PC-3 (cell line): ENCODE measurements at places on chromosomes 5 and 9. TPM values are rescaled to one million over a fixed set of nuclear protein-coding genes. Genes with fewer than 3 reads are reported as not detected.

Gene RNF208
- 1.7 and 2.8 TPM in 2 replicates for total RNA-seq

Gene SAPCD2
- 98.4 and 134 TPM in 2 replicates for total RNA-seq

Gene TAL2
- total RNA-seq = not detected in 2 replicates

- no peaks in the 10 kb centered on the region for H3K36me3 ChIP-seq
- H3K4me1 ChIP-seq = peaks cover 5% of the 10 kb centered on the region
Observed at GRCh38 chr9:134304261-134304660, 22.0 kb upstream of the RXRA start.

DNA sequence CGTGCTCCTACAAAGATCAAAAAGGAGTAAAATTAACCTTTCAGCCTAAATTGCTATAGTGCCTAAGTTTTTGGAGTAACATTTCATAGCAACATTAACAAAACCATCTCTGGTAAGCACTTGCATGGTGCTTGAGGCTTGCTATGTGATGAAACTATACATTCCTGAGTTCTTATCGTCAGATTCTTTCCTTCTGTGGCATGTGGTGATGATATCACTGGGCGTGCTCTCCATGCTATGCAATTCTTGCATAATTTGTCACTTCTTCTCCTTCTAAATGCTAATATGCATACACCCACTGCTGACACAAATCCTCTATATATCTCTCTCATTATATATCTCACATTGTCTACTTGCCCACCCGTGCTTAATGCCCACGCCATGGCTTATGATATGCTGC lies 2019.9 kb downstream of the MAT2B start:
- H3K36me3 ChIP-seq = no peaks in the 10 kb centered on the region
- H3K27me3 ChIP-seq = no peaks in the 10 kb centered on the region
- H3K4me3 ChIP-seq = no peak overlapping the region
- no peak overlapping the region for H3K27ac ChIP-seq

Gene ANKRD55
- total RNA-seq = not detected in 2 replicates

GRCh38 chr5:142171270-142171669 lies 62.7 kb downstream of the NDFIP1 start:
- no peak overlapping the region for H3K27ac ChIP-seq
- H3K4me3 ChIP-seq = no peak overlapping the region
- no peak for DNase-seq
- no peaks in the 10 kb centered on the region for H3K4me1 ChIP-seq
- H3K36me3 ChIP-seq = no peaks in the 10 kb centered on the region

- no peaks in the 10 kb centered on the region for H3K4me1 ChIP-seq
- H3K36me3 ChIP-seq = peaks cover 55% of the 10 kb centered on the region
Observed at GRCh38 chr9:131178382-131178781, 53.0 kb downstream of the NUP214 start.

Gene ATOSB
- total RNA-seq = 9.2 and 10.2 TPM in 2 replicates

DNA sequence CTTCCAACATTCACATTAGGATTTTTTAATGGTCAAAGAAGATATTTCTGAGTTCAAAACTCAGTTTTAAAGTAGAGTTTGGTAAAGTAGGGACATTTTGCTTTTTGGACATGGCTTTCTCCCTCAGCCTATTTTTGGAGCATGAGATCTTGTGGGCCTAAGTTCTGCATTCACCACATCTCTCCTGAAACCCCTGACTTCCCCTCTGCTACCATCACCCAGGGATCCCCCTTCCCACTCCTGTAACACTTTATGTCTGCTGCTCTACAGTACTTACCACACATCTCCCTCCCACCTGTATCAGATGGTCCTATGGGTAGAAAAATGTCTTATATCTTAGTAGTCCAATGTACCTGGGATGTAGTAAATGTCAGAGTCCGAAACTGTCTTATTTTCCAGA lies 48.2 kb upstream of the JAK2 start:
- no peak overlapping the region for H3K4me3 ChIP-seq
- no peaks in the 10 kb centered on the region for H3K27me3 ChIP-seq
- DNase-seq = no peak

DNA sequence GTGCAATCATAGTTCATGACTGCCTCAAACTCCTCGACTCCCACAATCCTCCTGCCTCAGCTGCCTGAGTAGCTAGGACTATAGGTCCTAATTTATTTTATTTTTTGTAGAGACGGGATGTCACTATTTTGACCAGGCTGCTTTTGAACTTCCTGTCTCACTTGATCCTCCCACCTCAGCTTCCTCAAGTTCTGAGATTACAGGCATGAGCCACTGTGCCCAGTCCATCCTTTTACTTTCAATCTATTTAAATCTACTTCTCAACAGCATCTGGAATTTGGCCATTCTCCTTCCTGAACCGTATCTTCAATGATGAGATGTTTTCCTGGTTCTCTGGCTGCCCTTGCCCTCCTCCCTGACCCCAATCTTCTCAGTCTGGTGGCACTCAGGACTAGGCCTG lies 12.2 kb upstream of the GRIN1 start:
- peak overlapping the region; percentile 83 for H3K4me3 ChIP-seq
- H3K4me1 ChIP-seq = peaks cover 10% of the 10 kb centered on the region; the same call in 1 of the 2 replicates
- no peaks in the 10 kb centered on the region for H3K27me3 ChIP-seq
- H3K36me3 ChIP-seq = no peaks in the 10 kb centered on the region

DNA sequence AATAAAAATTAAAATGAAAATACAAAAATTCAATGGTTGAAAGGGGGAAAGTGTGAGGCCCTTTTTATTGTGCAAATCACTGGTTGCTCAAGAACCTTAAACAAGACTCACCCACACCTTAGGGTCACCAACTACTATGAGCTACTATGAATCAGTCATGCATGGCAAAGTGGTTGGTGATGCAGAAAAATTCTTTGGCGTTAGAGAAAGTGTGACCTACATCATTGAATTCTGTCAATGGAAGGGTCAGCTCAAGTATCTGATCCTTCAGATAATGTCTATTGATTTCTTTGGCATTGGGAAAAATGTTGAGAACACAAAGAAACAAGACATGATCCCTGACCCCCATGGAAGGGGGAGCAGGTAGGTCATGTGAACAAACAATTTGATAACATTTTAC lies 149.7 kb upstream of the ADCY2 start:
- DNase-seq = no peak
- H3K36me3 ChIP-seq = no peaks in the 10 kb centered on the region
- H3K4me3 ChIP-seq = no peak overlapping the region
- H3K27me3 ChIP-seq = peaks cover 50% of the 10 kb centered on the region
- H3K27ac ChIP-seq = no peak overlapping the region
